ENCODE measurements at places on chromosomes 3 and 15.
A peak's percentile ranks its signal among the peaks of the same experiment; 100 is the strongest.

GRCh38 chr3:38583688-38584087 is 65.8 kb downstream of the SCN5A start:
- DNase-seq, result no peak

GRCh38 chr15:87487484-87487883 is 769.1 kb downstream of the NTRK3 start:
- no peak for DNase-seq

GRCh38 chr3:182969277-182969676 is 11.1 kb downstream of the DCUN1D1 start:
- no peak for DNase-seq

DNA sequence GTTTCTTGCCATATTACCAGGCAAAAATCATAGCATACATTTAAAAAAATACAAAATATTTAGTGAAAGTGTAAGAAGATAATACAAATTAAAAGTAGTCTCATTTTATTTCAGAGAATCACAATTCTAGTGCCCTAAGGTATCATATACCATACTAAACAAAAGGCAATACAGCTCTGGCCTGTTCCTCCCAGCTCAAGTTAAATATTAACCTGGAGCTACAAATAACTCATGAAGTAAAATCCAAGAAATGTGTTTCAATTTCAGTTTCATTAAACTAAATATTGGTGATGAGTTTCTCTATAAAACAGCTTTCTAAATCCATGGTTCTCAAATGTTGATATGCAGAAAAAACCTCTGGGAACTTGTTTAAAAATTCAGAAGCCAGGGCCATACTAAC is 67.7 kb downstream of the INO80 start:
- DNase-seq, result no peak

- no peak for DNase-seq
Measured at GRCh38 chr15:65223996-65224395, 12.7 kb upstream of the CILP start.

DNA sequence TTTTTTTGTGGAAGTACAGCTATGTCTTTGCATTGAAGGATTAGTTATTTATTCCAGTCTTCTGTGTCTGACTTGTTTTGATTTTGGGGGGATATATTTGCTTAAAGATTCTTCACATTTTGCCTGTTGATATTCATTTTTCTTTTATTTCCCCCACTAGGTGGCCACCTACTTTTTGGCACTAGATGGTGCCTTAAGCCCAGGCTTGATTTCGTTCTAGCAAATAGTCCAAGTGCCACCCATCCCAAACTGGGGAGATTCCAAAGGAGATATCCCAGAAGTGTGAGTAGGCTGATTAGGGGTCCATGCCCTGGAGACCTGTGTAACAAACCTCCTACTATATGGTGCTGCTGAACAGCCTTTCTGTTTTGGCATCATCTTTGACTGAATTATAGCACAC is 80.0 kb upstream of the SPATA16 start:
- DNase-seq, result no peak

GRCh38 chr3:152957491-152957890 is 122.6 kb downstream of the P2RY1 start:
- no peak for DNase-seq

GRCh38 chr15:29904757-29905417 is 82.6 kb upstream of the TJP1 start:
- DNase-seq, result no peak

DNA sequence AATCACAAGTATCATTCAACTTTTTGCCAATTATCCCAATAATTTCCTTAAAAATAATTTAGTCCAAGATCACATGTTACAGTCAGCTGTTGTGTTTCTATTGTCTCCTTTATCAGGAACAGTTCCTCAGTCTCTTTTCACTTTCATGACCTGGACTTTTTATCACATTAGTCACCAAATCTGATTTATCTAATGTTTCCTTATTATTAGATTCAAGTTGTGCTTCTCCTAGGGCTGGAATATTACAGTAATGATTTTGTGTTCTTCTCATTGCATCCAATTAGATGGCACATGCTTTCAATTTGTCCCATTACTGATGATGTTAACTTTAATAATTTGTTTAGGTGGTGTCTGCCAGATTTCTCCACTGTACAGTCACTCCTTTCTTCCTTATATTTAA is 66.3 kb upstream of the DCBLD2 start:
- no peak for DNase-seq

DNA sequence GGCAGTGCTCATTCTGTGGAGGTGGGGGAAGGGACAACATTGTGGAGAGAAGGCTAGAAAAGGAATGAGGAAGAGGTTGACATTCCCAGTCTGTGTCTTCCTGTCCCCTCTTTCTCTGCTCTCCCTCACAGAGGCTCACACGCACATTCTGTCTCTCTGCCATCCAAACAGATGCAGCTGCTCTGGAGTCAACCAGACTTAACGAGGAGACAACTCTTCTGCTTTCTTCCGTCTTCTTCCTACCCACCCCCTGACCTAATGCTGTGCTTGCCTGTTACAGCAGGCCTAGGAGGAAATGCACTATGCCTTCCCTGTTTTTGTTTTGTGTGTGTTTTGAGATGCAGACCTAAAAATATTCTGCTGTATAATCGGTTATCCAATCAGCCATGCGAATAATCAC is 121.9 kb downstream of the CACNA1D start:
- DNase-seq, result no peak

DNA sequence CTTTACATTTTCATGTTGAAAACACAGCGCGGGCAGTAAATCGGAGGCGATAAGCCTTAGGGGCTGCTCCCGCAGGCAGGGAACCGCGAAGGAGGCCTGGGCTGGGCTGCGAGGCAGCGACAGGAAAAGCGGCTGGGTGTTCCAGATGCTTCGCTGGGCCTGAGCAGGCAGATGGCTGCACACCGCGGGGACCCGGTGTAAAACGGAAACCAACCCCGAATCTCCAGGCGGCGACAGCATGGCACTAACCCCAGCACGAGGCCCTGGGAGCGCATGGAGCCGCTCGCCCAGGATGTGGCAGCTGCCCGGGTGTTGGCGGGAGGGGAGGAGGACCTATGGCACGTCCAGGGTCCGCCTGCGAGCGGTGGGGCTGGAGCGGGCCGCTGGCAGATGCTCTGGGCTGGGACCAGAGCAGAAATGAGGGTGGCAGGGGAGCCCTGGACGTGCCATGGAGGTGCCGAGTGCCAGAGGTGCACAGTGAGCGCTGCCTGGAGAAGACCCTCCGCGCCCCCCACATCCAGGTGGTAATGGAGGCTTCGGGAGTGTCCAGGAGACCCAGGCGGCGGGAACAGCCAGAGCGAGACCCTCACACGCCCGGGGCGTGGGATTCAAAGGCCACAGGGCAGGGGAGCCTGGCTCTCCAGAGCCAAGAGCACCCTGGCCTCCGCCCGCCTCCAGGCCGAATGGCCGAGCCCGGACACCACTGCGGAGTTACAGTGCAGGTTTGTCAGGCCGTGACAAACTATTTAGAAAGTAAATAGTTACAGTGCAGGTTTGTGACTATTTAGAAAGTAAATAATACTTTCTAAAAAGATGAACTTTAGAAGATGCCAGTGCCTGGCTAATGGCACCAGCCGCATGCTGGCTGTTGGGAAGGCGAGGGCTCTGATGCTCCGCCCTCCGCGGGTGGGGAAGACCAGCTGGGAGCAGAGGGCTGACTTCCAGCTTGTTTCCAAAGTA is 293.6 kb downstream of the OCA2 start:
- no peak for DNase-seq

DNA sequence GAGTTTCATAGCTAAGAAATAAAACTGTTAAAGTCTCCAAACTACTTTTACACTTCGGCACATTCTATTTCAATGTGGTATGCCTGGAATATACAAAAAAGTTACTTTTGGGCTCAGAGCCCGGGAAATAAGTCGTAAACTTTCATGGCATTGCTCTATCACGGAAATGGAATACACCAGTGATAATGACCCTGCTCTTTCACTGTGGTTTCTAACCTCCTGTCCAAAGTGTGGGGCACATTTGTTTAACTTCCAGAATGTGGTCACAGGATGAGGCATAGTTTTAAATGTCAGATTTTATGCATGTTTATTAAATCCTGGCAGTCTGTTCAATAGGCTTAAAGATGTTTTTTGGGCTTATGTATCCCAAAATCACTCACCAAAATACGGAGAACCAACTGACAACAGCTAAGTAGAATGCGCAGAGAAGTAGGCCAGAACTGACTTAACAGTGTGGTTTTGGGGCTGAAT is 5.1 kb downstream of the CXCR6 start:
- DNase-seq, result no peak

GRCh38 chr15:89822026-89822425 is 7.4 kb upstream of the ANPEP start:
- peak; percentile 41 for DNase-seq

DNA sequence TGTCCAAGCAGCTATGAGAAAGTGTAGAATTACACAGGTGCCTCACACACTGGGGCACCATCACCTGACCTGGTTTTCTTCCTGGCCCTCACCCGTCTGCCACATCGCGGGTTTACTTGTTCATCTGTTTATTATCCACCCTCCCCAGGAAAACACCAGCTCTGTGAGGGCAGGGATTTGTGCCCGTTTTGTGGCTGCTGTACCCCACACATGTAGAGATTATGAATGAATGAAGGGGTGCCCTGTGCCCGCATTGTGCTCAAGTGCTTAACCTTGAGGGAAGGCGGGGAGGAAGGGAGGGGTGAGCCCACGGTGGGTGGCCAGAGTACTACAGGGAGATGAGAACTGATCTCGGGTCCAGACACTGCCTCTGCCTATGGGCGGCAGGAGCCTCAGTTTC is 108.4 kb downstream of the WNT7A start:
- no peak for DNase-seq

DNA sequence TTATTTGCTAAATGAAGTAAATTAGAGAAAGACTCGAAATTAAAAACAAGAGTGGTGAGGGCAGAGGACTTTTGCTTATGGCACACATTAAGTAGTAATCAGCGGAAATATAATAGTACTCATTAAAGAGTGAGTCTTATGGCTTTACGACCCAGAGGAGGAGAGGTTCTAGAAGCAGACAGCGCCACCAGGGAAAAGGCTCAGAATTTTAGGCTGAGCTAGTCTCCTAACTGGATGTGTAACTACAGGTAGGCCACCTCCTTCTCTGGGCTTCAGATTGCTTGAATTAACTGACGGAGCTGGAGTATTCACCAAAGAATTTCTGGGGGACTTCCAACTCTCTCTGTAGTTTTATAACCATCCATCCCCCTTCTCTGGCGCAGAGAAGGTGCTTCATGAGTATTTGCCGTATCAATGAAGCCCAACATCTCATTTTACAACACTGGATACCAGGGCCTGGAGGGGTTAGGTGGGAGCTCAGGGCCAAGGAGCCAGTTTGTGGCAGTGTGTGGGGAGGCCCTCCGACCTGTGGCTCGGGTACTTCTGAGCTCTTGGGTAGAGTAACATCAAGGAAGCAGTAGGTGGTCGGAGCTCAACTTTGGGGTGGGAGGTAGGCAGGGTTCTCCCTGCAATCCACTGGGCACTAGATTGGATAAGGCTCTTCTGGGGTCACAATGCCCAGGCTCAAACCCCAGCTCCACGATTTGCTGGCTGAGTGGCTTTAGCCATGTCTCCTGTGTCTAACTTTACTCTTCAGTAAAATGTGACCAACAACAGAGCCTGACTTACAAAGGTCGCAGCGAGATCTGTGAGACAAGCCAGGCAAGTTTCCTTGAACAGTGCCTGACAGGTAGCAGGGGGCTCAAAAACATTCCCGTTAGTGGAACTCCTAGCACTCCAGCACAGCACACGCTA is 1.1 kb downstream of the CHCHD4 start:
- DNase-seq, result no peak

DNA sequence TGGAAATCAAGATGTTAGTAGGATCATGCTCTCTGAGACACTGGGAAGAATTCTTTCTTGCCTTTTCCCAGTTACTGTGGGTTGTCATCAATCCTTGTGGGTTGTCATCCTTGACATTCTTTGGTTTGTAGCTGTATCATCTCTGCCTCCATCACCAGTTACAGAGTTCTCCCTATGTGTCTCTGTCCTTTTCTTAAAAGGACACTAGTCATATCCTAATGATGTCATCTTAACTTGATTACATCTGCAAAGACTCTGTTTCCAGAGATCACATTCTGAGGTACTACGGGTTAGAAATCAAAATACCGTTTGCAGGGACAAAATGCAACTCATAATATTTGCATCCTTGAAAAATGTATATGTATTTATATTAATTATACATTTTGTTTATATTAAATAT is 500.4 kb downstream of the ZBBX start:
- DNase-seq, result no peak

GRCh38 chr3:192091831-192092230 is 630.9 kb downstream of the PYDC2 start:
- DNase-seq, result no peak

DNA sequence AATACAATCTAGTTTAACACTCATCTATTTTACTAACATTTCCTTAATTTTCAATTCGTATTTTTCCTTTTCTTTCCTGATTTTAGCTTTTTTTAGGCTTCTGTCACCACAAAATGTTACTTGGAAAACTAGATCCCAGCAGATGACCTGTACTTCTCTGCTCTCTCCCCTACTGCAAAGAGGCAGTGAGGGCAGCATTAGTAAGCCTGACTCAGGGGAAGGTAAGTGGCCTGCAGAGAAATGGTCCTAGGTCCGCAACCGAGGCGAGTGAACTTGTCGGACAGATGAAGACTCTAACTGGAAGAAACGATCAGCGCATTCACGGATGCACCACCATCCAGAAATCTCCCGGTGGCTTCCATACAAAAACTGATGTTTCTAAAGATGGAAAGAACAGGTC is 20.4 kb downstream of the TMEM43 start:
- no peak for DNase-seq

GRCh38 chr3:61669203-61669602 is 107.8 kb downstream of the PTPRG start:
- no peak for DNase-seq

GRCh38 chr3:50853936-50854335 is 179.2 kb downstream of the DOCK3 start:
- no peak for DNase-seq

- DNase-seq, result no peak
Measured at GRCh38 chr3:119184796-119185570, 11.6 kb downstream of the UPK1B start.

GRCh38 chr3:27391796-27392195 is 22.6 kb upstream of the NEK10 start:
- no peak for DNase-seq

DNA sequence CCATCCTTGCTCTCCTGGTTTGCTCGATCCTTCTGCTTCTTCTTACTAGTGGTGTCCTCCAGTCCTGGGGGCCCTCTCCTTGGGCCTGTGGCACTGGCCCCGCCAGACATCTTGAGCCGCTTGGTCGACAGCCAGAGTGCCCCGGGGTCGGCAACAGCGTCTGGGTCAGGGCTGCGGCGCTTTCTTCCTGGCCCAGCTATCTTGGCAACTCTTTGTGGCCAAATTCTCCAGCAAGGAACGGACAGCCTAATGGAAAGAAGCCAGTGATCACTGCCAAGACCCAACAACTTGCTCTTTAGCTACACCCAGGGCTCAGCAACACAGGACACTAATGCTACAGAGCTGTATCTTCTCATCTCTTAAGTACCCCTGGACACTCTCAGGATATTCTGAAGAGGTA is 1.6 kb downstream of the USP19 start:
- DNase-seq, result no peak

- DNase-seq, result no peak
Measured at GRCh38 chr3:63824309-63824708, 5.2 kb downstream of the C3orf49 start.

- no peak for DNase-seq
Measured at GRCh38 chr15:89391685-89392257, 57.1 kb upstream of the POLG start.

- no peak for DNase-seq
Measured at GRCh38 chr3:158769549-158769948, 32.3 kb upstream of the MFSD1 start.
